ENCODE measurements at places on chromosomes 3 and 15.

GRCh38 chr15:80693682-80694610 lies 1.2 kb upstream of the ABHD17C start:
- no peak for DNase-seq

DNA sequence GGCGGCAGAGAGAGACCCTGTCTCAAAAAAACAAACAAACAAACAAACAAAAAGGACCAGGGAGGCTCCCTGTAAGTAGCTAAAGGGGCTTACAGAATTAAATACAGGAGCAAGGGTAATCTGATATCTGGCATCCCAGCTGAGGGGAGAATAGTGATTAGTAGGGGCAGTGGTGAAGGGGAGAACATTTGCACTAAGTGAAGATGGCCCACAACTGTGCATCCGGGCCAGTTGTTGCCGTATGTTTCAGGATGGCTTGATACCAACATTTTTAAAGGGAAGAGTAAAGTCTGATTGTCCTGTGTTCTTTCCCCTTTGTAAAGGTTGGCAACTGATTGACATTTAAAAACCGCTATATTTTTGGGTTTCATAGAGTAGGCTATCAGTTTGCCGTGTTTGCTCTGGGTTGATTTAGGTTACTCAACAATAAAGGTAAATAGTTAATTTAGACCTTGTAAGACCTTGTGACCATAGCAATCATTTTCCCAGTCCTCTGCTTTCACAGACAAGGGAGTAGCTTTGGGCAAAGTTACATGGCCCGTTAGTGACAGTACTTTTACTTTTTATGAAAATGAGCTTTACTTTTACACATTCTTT lies 167.8 kb downstream of the PTPRG start:
- no peak for DNase-seq

GRCh38 chr3:192825657-192826200 lies 91.9 kb downstream of the MB21D2 start:
- DNase-seq, result peak; percentile 85

DNA sequence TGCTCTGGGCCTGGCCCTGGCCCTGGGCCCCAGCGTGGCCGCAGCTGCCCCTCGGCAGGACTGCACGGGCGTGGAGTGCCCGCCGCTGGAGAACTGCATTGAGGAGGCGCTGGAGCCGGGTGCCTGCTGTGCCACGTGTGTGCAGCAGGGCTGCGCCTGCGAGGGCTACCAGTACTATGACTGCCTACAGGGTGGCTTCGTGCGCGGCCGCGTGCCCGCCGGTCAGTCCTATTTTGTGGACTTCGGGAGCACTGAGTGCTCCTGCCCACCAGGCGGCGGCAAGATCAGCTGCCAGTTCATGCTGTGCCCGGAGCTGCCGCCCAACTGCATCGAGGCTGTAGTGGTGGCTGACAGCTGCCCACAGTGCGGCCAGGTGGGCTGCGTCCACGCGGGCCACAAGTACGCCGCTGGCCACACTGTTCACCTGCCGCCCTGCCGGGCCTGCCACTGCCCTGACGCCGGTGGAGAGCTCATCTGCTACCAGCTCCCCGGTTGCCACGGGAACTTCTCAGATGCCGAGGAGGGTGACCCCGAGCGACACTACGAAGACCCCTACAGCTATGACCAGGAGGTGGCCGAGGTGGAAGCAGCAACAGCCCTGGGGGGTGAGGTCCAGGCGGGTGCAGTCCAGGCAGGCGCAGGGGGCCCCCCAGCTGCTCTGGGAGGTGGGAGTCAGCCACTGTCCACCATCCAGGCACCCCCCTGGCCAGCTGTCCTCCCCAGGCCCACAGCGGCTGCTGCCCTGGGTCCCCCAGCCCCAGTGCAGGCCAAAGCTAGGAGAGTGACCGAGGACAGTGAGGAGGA lies 21.7 kb downstream of the FBLN2 start:
- DNase-seq, result no peak

GRCh38 chr15:94580211-94580885 lies 349.0 kb downstream of the MCTP2 start:
- DNase-seq, result no peak

- peak; percentile 96 for DNase-seq
These were observed 37.4 kb upstream of the LDHAL6B start for GRCh38 chr15:59169251-59169708.

GRCh38 chr15:29066838-29067237 lies 181.1 kb downstream of the APBA2 start:
- no peak for DNase-seq

DNA sequence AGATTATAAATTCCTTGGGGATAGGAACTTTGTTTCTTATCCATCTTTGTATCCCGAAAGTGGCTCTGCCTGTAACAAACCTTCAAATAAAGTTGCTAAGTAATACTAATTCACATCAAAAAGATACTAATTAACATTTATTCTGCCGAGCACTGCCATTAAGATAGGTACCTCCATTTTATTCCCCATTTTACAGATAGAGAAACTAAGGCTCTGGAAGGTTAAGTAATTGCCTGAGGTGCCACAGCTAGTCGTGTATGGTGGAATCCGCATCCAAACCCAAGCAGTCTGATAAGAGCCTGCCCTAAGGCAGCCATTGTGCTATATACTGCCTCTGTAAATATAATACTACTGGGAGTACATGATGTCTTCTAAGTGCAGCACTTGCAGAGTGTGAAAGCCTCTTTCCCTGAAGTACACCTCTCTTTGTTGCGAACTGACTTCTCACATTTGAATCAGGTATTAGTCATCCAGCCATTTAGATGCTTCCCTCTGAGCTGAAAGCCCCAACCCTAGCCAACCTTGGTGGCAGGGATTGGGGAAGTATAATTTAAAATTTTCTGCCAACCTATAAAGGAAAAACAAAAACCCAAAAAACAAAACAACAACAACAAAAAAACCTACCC lies 78.5 kb upstream of the CHD2 start:
- DNase-seq, result no peak

- DNase-seq, result no peak
These were observed 11.7 kb upstream of the MBNL1 start for GRCh38 chr3:152256851-152257562.

DNA sequence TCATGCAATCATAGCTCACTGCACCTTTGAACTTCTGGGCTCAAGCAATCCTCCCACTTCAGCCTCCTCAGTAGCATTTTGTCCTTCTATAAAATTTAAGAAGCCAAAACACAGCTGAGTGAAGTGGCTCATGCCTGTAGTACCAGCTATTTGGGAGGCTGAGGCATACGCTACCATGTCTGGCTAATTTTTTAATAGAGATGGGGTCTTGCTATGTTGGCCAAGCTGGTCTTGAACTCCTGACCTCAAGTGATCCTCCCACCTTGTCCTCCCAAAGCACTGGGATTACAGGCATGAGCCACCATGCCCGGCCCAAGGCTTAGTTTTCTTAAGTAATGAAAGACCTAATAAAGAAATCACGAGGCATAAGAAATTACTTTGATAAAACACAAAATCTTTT lies 14.7 kb upstream of the FNDC3B start:
- DNase-seq, result no peak

DNA sequence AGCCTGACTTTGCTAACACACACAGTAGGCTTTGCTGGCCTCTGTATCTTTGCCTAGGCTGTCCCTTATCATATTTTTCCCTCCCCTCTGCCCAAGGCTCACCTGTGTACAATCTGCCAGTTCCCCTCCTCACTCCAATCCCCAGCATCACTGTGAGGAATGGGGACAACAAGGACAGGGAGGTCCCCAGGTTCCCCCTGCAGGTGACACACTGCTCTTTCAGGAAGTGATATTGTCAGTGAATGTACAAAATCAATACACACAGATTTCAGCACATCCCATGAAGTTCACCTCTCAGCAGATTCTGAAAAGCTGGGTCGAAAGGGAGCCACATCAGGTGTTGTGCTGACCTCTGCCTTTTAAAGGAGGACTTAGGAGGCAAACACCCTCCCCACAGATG lies 177.5 kb downstream of the RAB11A start:
- no peak for DNase-seq

GRCh38 chr3:55789516-55789915 lies 302.4 kb upstream of the WNT5A start:
- no peak for DNase-seq

DNA sequence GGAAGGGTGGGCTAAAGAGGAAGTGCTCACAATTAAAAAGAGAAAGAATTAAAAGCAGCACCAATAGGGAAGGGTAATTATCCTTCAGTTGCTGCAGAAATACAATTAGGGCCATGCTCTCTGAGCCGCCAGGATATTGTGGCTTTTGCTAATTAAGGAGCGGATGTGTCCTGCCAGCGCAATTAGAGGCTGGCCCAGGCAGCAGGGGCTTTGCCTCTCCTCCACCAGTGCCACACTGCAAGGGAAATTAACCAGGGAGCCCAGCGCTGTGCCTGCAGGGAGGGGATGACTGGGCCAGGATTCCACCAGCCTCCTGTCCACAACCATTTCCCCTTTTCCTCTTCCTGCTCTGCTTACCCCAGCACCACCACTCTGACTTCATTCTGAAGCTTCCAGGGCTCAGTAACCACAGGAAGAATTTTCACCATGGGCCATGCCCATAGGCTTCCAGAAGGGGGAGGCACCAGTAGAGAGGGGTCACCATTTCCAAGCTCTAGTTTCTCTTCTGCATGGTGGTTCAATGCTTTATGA lies 10.4 kb upstream of the AEN start:
- peak; percentile 73 for DNase-seq

- no peak for DNase-seq
These were observed 64.0 kb upstream of the AKAP13 start for GRCh38 chr15:85316244-85316934.

DNA sequence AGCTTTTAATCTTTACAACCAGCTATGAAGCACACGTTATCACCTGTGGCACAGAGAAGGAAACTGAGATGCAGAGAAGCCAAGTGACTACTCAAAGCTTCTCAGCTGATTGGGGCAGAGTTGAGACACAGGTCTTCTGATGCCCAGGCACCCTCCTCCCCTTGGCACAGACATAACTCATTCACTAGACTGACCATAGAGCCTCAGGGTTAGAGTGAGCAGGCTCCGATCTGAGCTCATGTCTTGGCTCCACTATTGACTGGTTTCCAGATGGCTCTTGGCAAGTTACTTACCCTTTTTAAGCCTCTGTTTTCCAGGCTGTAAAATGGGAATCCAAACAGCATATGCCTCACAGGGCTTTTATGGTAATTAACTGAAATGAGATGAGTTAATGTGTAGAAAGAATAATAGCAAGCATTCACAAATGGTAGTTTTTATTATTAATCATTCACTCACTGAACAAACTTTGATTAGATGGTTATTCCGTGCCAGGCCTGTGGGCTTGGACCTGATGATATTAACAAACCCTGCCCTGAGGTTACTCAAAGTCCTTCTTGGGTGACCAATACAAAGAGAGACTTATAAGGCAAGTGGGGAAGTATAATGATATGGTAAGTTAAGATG lies 184.3 kb downstream of the ANXA2 start:
- DNase-seq, result no peak
